ENCODE measurements at places on chromosomes 5 and 9.

DNA sequence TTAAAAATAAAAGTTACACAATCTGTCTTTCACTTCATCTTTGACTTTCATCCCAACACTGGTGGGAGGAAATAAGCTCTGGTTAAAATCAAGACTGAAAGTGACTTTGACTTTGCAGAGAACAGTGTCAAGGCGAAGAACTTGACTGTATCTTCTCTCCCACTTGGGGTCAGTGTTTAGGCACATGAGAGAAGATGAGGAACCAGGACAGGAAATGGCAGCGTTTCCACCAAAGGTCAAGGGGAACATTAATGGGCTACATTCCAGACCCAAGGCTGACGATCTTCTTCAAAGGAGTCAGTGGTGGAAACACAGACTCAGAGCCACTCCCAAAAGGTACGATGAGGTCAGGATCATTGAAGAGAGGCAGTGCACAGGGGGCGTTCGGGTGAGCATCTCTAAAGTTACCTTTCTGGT, 409.5 kb downstream of the ARHGEF28 start:
- no peak for DNase-seq

DNA sequence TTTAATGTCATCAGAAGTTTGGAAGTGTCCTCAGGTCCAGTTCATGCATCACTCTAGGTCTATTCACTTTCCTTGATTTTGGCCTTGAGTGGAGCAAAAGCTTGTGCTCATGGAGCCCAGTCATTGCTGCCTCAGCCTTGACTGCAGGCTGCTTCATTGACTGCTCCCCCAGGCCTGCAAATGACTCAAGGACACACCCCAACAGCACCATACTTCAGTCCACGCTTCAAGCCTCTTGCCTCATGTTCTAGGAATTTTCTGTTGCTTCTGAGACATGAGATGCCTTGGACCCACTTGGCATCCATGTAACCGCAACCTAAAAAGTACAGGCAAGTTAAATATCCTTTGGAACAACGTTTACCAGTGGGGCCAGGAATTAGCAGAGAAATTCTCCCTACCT, 193.7 kb downstream of the PIK3R1 start:
- no peak for DNase-seq

DNA sequence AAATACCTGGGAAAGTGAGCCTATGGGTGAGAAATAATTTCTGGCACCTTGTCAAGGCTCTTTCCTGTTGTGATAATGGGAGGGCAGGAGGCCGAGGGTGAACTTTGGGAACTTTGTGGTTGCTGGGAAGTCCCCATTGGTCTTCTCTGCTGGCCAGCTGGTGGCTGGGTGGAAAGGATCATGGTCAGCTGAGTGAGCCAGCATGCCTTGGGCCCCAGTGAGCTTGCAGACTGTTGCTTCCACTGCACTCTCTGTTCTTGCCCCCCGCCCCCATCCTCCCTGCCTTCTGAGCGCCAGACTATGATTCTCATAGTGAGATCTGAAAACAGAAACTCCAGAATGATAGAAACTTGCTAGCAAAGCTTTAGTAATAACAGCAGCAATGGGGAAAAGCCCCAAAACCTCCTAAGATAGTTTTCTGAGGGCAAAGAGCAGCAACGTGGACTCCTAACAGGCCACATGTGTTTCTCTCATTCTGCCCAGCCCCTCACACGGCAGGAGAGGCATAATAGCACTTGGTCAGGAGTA, 139.2 kb upstream of the SMARCA2 start:
- peak; percentile 77 for DNase-seq

DNA sequence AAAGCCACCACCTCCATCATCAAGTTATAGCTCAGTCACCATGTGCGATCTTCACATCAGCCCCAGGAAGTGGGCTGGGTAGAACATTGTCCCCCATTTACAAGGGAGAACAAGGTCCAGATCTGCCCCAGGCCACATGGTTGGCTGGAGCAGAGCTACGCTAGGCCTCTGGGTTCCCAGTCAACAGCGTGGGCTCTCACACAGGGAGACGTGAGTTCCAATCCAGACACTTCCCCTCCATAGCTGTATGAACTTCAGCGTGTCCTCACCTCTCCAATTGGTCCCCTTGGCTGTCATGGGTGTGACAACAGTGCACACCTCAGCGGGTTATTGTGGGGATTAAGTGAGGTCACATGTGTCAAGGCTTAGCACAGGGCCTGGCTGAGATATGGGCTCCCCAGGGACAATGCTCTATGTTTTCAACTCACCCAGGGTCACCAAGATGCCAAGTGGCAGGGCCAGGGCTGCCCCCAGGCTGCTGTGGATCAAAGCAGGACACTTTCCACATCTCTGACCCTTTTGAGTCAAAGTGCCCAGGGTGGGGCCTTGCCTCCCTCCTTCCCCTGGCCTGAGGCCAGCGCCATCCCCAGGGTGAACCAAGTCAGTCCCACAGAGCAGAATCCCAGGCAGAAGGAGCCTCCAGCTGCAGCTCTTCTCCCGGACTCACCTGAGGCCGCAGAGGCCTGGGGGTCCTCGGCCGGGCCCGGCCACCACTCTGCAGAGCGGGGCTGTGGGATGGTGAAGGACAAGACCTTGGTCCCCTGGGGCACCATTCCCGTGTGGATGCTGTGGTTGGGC, 19.8 kb downstream of the AKNA start:
- DNase-seq, result no peak

GRCh38 chr9:90069085-90069484, 464.3 kb downstream of the GADD45G start:
- DNase-seq, result no peak

- DNase-seq, result no peak
Observed at GRCh38 chr9:114499528-114499927, 5.7 kb downstream of the WHRN start.
